Tibial nerve (tissue), 4 donors: ENCODE measurements at places on chromosomes 12 and 14. TPM values are rescaled to one million over a fixed set of nuclear protein-coding genes. Genes with fewer than 3 reads are reported as not detected.

GRCh38 chr12:3683670-3684069 lies 69.2 kb downstream of the CRACR2A start:
- no peaks in the 10 kb centered on the region for H3K36me3 ChIP-seq
- no peak overlapping the region for H3K27ac ChIP-seq
- no peaks in the 10 kb centered on the region for H3K4me1 ChIP-seq

GRCh38 chr14:38547961-38548490 lies 292.1 kb upstream of the CLEC14A start:
- no peak overlapping the region for H3K4me3 ChIP-seq
- no peaks in the 10 kb centered on the region for H3K4me1 ChIP-seq
- DNase-seq: no peak
- H3K27ac ChIP-seq: no peak overlapping the region
- no peaks in the 10 kb centered on the region for H3K36me3 ChIP-seq
- no peaks in the 10 kb centered on the region for H3K27me3 ChIP-seq

The BMP4 gene
- total RNA-seq: 21.6 TPM

GRCh38 chr12:119940897-119941296 lies 48.1 kb upstream of the BICDL1 start:
- H3K4me1 ChIP-seq: no peaks in the 10 kb centered on the region
- no peak for DNase-seq

The KRT79 gene
- 3.9 TPM for total RNA-seq

The RNASE7 gene
- total RNA-seq: not detected

DNA sequence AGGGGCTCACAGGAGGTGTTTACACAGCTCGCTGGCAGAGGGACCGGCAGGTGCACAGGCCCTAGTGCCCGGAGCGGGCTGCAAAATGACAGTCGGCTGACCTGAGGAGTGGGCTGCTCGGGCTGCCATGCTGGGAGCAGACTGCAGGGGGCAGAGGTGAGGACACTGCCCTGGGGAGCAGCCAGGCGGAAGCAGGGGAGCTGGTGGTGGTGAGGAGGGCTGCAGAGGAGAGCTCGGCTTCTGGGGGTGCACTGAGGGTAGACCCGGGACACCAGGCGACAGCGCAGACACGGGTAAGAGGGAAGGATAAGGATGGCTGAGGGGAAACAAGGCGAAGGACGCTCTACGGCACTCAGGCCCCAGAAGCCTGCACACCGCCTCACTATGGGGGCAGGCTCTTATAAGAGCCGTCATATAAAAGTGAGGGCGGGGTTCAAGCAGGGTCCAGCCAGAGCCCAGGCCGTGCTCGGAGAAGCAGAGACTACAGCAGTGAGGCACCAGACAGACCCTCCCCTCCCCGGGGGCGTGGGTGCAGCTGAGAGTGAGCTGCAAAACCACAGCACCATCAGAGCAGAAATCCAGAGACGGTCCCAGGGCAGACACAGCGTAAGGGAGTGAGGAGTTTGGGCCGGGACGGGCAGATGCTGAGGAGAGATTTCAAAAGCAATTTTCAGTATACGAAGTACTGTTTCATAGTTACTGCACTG lies 62.5 kb downstream of the CCDC88C start:
- no peak overlapping the region for H3K27ac ChIP-seq
- DNase-seq: no peak
- H3K36me3 ChIP-seq: no peaks in the 10 kb centered on the region
- H3K4me1 ChIP-seq: peaks cover 26% of the 10 kb centered on the region
- no peak overlapping the region for H3K4me3 ChIP-seq

The SYCP3 gene
- total RNA-seq: not detected

GRCh38 chr12:65935906-65936901 lies 111.9 kb downstream of the HMGA2 start:
- H3K27ac ChIP-seq: no peak overlapping the region
- H3K4me3 ChIP-seq: no peak overlapping the region
- no peaks in the 10 kb centered on the region for H3K36me3 ChIP-seq
- H3K27me3 ChIP-seq: no peaks in the 10 kb centered on the region
- DNase-seq: no peak

The PIWIL1 gene
- total RNA-seq: not detected

DNA sequence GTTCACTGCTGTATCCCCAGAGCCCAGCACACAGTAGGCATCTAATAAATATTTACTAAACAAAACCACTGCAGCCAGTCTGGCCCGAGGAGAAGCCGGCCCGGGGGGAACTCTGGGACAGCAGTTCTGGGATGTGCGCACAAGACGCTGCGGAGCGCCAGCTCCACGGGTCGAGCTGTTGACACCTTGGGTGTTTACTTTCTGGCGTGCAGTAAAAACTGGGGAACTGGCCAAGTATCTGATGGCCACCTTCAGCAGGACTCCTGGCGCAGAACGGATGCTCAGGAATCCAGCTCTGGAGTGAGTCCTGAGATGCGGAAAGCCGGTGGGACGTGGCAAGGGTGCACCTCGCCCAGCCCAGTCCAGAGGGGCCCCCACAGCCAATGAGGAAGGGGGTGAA lies 65.6 kb downstream of the NCOR2 start:
- no peak overlapping the region for H3K4me3 ChIP-seq
- H3K4me1 ChIP-seq: peaks cover 79% of the 10 kb centered on the region
- H3K36me3 ChIP-seq: no peaks in the 10 kb centered on the region
- DNase-seq: no peak

DNA sequence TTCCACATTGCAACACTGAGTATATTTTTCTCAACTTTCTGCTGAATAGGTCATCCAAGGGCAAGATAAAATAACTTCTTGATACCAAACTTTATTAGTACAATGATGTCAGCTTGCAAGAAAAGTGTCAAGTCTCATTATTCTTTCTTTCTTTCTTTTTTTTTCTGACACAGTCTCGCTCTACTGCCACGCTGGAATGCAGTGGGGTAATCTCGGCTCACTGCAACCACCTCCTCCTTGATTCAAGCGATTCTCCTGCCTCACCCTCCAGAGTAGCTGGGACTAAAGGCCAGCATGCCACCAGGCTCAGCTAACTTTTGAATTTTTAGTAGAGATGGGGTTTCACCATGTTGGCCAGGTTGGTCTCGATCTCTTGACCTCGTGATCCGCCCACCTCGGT lies 523.4 kb downstream of the FSCB start:
- H3K4me3 ChIP-seq: no peak overlapping the region
- no peak overlapping the region for H3K27ac ChIP-seq
- H3K36me3 ChIP-seq: no peaks in the 10 kb centered on the region
- H3K27me3 ChIP-seq: no peaks in the 10 kb centered on the region

DNA sequence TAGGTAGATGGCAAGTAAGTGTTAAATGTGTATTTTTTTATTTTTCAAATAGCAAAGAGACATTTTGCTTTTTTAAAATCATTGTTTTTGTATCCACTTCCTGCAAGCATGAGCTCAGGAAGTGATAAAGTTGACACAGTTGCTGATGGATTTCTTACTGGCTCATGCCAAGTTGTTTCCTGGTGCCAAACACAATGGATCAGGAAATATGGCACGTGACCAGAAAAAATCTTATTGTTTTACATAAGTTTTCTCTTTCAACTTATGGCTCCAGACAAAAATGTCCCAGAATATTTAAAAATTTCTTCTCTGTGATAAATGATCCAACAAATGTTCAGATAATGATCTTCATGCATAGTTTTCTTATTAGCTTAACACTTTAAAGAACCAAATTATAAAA lies 1279.1 kb upstream of the FLRT2 start:
- no peaks in the 10 kb centered on the region for H3K27me3 ChIP-seq
- no peak overlapping the region for H3K4me3 ChIP-seq
- no peaks in the 10 kb centered on the region for H3K36me3 ChIP-seq
- no peak overlapping the region for H3K27ac ChIP-seq
- H3K4me1 ChIP-seq: no peaks in the 10 kb centered on the region
- no peak for DNase-seq

DNA sequence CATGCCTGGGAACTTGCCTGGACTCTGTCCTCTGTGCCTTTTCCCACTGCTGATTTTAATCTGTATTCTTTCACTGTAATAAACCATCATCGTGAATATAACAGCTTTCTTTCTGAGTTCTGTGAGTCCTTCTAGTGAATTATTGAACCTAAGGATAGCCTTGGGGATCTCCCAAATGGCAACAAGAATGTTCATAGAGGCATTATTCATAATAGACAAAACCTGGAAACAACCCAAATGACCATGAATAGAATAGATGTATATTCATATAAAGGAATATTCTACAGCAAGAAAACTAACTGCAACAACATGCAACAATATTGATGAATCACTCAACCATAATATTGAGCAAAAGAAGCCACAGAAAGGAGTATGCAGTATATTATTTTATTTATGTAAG lies 44.7 kb upstream of the CEP83 start:
- H3K4me3 ChIP-seq: no peak overlapping the region
- DNase-seq: no peak
- no peaks in the 10 kb centered on the region for H3K27me3 ChIP-seq

The COL2A1 gene
- total RNA-seq: not detected

GRCh38 chr14:93969082-93969828 lies 7.1 kb downstream of the ASB2 start:
- no peak for DNase-seq
- H3K27ac ChIP-seq: no peak overlapping the region
- no peaks in the 10 kb centered on the region for H3K27me3 ChIP-seq
- H3K36me3 ChIP-seq: no peaks in the 10 kb centered on the region

The MYO1H gene
- total RNA-seq: not detected
